ENCODE measurements at places on chromosomes 5 and 9.

GRCh38 chr5:55821731-55822512 is 29.2 kb upstream of the IL31RA start:
- DNase-seq: no peak

- no peak for DNase-seq
Observed at GRCh38 chr5:123176938-123177275, 87.9 kb downstream of the PRDM6 start.

DNA sequence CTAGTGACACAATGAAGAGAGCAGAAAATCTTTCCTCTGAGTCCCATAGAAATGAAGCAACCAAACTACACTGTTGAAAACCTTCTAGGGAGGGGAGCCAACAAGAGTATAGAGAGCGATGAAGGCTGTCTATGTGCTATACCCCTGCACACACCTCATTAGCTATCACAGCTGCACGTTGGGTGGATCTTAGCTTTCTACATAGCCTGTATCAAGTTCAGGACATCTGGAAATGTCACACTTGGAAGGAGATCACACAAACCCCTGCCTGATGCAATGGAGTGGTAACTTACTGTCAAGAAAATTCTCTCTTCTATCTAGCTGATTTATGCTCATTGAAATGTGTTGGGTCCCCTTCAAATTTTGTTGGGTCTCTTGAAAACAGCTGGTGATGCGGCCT is 127.0 kb upstream of the NTRK2 start:
- no peak for DNase-seq

- no peak for DNase-seq
Observed at GRCh38 chr5:124754206-124754927, 7.9 kb upstream of the ZNF608 start.

GRCh38 chr5:106966686-106967315 is 703.9 kb downstream of the EFNA5 start:
- no peak for DNase-seq

DNA sequence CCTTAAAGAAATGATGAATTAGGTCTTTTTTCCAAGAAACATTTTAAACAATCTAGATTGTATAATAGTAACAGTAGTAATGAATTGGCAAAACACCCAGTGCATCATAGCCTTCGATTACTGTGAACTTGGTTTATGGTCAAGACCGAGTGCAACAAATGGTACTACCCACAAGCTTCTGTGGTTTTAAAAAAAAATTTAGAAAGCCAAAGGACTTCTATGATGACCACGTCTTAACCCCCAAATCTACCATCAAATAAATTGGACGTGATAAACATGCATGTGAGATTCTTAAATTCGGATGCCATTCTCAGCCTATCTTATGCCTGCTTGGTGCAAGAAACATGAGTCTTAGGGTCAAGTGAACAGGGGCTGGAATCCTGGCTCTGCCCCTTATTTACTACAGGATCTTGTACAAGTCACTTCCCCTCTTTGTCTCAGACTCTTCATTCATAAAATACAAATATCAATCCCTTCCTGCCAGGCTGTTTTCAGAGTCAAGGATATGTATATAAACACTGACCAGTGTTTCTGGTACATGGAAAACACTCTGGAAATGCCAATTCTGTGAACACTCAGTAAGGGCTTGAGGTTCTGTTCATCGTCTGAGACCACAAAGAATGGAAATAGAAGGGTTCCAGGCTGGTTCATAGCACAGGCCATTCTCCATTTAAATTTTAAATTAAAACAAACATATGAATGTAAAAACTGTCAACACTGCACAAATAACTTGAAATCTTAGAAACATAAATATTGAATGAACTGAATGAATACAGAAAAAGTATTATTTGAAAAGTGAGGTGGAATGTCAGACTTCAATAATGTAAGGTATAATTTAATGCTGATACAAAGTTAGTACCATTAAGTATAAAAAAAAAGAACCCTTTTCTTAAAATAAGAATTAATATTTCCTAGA is 107.8 kb downstream of the NR6A1 start:
- DNase-seq: no peak

DNA sequence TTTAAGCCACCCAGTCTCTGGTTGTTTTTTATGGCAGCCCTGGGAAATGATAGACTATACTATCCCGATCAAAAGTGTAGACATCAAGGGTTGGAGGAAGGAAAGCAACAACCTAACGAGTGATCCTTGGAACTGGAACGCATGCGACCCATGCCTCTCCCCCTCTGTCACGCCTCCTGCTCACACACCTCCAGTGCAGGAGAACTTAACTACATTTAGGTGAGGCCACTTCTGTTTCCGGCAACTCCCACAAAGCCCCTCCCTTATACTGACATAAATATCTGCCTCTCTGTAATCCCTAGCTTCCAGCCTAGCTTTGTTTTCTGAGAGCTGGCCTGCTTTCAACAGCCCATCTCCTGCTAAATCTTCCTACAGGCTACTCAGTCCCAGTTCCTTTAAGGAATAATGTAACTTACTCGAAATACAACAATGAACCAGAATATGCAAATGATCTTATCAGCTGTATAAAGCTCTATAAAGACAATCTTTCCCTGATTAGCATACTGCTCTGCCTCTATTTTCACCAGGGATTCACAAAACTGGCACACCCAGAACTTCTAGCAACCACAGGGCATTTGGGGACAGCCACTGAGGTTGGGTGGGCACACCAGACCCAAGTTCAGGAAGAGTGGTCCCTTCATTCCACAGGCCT is 73.9 kb downstream of the GABBR2 start:
- no peak for DNase-seq

- no peak for DNase-seq
Observed at GRCh38 chr5:82640916-82641315, 362.8 kb upstream of the RPS23 start.

DNA sequence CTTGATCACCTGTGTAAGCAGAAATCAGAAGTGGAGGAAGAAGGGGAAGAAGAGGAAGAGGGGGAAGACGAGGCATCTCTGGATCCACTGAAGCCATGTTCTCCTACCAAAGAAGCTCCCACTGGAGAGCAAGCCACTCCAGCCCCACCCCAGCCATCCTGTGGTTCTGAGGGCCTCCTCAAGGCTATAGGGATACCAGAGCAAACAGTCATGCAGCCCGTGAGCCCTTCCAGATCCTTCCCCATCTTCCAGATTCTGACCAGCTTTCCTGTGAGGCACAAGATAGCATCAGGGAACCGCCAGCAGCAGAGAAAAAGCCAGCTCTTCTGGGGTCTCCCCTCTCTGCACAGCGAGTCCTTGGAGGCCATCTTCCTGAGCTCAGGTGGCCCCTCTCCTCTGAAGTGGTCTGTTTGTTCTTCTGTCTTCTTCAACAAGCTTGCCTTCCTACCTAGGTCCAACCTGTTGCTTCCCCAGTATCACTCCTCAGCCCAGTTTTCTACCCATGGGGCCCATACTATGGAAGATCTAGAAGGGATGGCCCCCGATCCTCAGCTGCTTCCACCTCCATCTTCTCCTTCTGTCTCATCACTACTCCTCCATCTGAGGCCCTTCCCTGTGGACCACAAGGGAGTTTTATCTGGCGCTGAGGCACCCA is 29.4 kb downstream of the VCP start:
- DNase-seq: no peak

GRCh38 chr5:54469622-54470021 is 14.1 kb downstream of the HSPB3 start:
- DNase-seq: no peak

DNA sequence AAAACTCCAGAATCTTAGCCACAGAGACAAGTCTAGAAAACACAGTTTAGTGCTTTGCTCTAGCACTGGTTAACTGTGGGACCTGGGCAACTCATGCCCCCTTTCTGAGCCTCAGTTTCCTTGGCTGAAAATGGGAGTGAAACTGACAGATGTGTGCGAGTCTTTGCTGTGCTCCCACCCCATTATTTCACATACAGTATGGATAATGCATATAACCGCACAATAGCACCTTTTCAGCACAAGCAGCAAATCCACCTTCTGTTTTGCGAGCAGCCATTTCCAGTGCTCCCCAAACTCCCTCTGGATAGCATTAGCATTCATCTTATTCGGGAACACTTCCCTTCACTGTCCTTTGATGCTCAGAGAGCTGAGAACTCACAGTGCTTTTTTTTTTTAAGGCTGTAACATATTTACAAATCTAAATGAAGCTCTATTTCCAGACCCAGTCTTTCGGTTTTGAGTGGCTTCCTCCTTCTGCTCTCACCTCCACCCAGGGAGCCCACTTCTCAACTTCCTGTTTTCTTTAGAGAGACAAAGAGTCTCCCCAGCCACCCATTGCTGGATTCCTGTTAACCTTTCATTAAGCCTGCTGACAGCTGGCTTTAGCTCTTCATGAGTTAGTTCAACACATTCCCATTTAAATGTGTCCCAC is 49.2 kb downstream of the TIMD4 start:
- no peak for DNase-seq

- no peak for DNase-seq
Observed at GRCh38 chr9:90385146-90385545, 257.5 kb downstream of the DIRAS2 start.

GRCh38 chr5:132096904-132097303 is 23.3 kb downstream of the CSF2 start:
- no peak for DNase-seq

- DNase-seq: no peak
Observed at GRCh38 chr5:16580382-16580781, 36.4 kb downstream of the RETREG1 start.

DNA sequence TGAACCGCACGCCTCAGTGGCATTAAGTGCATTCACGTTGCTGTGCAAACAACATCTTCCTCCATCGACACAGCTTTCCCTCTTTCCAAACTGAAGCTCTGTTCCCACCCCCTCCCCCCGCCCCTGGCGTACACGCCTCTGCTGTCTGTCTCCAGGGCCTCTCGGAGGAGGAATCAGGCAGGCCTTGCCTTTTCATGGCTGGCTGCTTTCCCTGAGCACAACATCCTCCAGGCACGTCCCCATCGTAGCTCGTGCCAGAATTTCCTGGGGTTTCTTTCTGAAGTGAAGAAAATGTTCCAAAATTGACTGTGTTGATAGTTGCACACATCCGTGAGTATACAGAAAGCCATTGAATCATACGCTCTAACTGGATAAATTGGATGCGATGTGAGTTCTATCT is 22.3 kb upstream of the TMEM250 start:
- DNase-seq: no peak

GRCh38 chr5:14168793-14169262 is 25.7 kb downstream of the TRIO start:
- no peak for DNase-seq

GRCh38 chr5:1536322-1536845 is 12.6 kb upstream of the LPCAT1 start:
- peak; percentile 35 for DNase-seq

DNA sequence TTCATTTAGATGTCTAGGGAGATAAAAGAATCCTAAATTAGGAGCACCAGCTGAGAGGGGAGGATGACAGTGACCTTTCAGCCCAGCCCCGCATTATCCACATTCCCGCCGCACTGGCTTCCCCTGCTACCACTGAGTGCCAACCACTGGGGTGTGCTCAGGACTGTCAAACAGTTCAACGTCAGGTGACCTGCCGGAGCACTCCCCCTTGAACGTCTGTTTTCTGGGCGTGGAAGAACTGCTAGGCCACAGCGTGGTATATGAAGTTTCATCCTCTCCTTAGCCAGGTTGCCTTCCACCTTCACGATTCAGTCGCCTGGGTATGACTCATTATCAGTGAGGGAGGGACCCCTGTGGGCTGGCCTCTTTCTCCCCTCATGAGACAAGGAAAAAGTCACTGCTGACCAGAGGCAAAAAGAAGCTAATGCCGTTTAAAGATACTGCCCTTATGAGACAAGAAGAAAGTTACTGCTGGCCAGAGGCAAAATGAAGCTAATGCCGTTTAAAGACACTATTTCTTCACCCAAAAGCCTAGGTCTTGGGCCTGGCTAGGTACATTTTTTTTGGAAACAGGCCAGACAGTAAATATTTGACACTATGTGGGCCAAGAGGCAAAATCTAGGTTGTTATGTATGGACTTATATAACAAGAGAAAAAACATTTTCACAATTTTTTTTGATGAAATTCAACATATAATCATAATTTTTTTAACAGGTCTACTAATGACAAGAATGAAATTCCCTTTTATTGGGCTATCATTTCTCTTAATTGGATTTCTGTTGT is 4.6 kb downstream of the NMRK1 start:
- no peak for DNase-seq

- DNase-seq: no peak
Observed at GRCh38 chr9:38208206-38208901, 139.3 kb upstream of the SHB start.

DNA sequence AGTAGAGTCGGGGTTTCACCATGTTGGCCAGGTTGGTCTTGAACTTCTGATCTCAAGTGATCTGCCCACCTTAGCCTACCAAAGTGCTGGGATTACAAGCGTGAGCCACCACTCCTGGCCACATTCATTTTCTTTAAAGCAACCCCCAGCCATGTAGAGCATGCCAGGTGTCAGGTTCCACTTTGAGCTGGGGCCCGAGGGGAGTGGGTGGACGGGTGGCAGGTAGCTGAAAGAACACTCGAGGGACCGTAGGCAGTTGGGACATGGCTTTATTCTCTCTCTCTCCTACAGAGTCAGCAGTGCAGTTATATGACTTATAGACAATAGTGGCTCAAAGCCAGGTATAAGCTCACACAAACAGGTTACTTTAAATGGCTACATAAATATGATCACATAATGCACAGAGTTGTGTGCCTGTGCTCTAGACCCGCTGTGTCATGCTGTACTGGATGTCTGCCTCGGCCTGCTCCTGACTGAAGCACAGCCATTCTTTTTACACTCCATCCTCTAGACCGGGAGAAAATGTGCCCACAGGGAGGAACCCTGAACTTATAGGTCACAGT is 60.5 kb upstream of the FAM120A start:
- no peak for DNase-seq

DNA sequence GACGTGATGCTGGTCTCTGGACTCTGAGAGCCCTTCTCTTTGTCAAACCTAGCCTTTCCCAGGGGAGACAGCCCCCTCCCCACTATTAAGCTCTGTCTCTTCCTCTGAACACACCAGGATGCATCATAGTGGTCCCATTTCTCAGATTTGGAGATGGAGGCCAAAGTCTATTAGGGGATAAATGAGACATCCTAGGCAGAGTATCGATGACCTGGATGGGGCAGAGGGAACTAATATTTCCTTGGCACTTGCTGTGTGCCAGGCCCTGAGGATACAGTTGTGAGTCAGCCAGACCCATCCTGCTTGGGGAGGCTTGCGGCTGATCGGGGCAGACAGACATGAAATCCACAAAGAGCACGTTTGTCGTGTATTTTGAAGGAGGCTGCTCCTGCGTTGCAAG is 5.2 kb downstream of the DNM1 start:
- no peak for DNase-seq

DNA sequence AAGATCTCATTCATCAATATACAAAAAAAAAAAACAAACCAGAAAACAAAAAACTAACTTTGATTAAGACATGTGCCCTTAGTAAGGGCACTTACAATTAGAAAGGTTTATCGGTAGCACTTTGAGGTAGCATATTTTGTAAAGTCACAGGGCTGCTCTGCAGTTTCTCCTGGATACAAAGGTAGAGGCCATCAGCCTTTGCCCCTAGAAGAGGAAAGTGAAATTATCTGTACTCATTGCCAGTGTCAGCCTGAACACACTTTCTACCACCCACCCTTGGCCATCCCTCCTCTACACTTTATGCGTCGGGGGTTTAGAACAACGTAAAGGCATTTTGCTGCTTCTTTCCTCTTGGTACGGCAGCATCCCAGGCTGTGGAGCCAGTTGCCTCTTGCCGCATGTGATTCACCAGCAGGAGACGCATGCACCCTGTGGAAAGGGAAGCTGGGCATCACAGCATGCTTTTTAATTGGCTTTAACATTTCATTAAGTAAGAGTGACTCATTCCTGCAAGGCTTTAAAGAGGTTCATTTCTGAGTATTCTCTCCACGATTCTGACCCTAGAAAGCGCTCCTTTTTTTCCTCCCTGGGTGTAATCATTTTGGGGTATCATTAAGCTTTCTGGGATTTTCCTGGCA is 84.6 kb downstream of the CEMIP2 start:
- DNase-seq: no peak

- DNase-seq: no peak
Observed at GRCh38 chr5:169646856-169647255, 9.8 kb downstream of the DOCK2 start.

Data from activated CD8-positive, alpha-beta memory T cell treated with anti-CD3 and anti-CD28 coated beads for 1 hour (primary cell).